Activated CD8-positive, alpha-beta memory T cell treated with anti-CD3 and anti-CD28 coated beads, Interleukin-2, amount 10 ng/mL, durations not matched to agents 7 days and 5 days (primary cell): ENCODE measurements at places on chromosomes 11 and 22.

GRCh38 chr22:32499666-32500065 is 25.1 kb downstream of the FBXO7 start:
- H3K4me1 ChIP-seq = no peaks in the 10 kb centered on the region
- H3K27me3 ChIP-seq = no peaks in the 10 kb centered on the region
- DNase-seq = no peak
- H3K4me3 ChIP-seq = no peak overlapping the region

- no peak overlapping the region for H3K4me3 ChIP-seq
- H3K27ac ChIP-seq = no peak overlapping the region
- no peaks in the 10 kb centered on the region for H3K27me3 ChIP-seq
- H3K36me3 ChIP-seq = peaks cover 2% of the 10 kb centered on the region
- H3K4me1 ChIP-seq = peaks cover 25% of the 10 kb centered on the region
These were observed 8.9 kb upstream of the UCP2 start for GRCh38 chr11:73991471-73992006.

GRCh38 chr11:130388607-130389205 is 39.7 kb downstream of the ADAMTS8 start:
- H3K4me3 ChIP-seq = peak overlapping the region; percentile 39
- peaks cover 21% of the 10 kb centered on the region for H3K4me1 ChIP-seq
- DNase-seq = peak; percentile 44
- no peaks in the 10 kb centered on the region for H3K36me3 ChIP-seq
- H3K27ac ChIP-seq = peak overlapping the region; percentile 50

DNA sequence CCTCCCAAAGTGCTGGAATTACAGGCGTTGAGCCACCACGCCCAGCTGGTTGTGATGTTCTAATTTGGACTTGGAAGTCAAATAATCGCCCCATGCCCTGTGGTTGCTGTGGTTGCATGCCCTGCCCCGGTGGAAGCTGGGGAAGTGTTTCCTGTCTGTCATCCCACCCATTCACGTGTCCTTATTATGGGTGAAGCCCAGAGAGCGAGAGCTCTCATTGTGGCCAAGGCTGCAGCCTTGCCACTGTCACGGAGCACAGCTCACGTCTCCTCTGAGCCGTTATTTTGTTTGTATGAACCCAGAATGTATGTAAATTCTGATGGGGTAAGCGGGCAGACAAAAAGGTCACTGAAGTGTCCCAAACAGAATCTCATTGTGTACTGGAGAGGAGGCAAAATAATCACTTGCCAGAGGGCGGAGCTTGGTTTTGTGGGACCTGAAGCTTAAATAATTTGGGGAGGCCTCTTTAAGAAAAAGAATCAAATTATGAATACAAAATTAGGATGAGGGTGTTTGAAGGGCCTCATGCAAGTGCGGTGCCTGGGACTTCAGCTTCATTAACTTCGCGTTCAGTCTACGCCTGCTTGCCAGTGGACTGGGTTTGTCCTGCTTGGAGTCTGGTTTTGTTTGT is 25.8 kb upstream of the TREH start:
- H3K4me1 ChIP-seq = peaks cover 15% of the 10 kb centered on the region
- H3K27ac ChIP-seq = no peak overlapping the region
- DNase-seq = peak; percentile 62
- H3K36me3 ChIP-seq = peaks cover 3% of the 10 kb centered on the region

- H3K4me3 ChIP-seq = no peak overlapping the region
- peaks cover 45% of the 10 kb centered on the region for H3K27me3 ChIP-seq
- no peak overlapping the region for H3K27ac ChIP-seq
- peaks cover 2% of the 10 kb centered on the region for H3K36me3 ChIP-seq
These were observed 30.6 kb downstream of the KIAA1671 start for GRCh38 chr22:24983151-24983550.
